Aortic smooth muscle cell (primary cell): ENCODE measurements at places on chromosomes 4 and X. TPM values are rescaled to one million over a fixed set of nuclear protein-coding genes. Genes with fewer than 3 reads are reported as not detected.

MAGEB17 gene
- total RNA-seq = not detected in 2 replicates

INTS6L gene
- 2.5 and 3.1 TPM in 2 replicates for total RNA-seq

ATOH1 gene
- not detected in 2 replicates for total RNA-seq

UGT2B15 gene
- not detected in 2 replicates for total RNA-seq

MAGEA6 gene
- total RNA-seq = not detected in 2 replicates

MND1 gene
- 5.1 and 6.9 TPM in 2 replicates for total RNA-seq

FBXW7 gene
- 85.1 and 100 TPM in 2 replicates for total RNA-seq

TMSB15B gene
- total RNA-seq = 1.6 and 1.8 TPM in 2 replicates

JAKMIP1 gene
- total RNA-seq = not detected in 2 replicates

IL13RA1 gene
- total RNA-seq = 58.4 and 93.0 TPM in 2 replicates

EDA gene
- total RNA-seq = 0.62 and 0.79 TPM in 2 replicates

XPNPEP2 gene
- not detected in 2 replicates for total RNA-seq

PHKA1 gene
- 11.1 and 13.9 TPM in 2 replicates for total RNA-seq

LRIT3 gene
- under 0.01 TPM in 1 of 2 replicates, not detected in the other for total RNA-seq

WDR17 gene
- 0.26 and 0.93 TPM in 2 replicates for total RNA-seq

MAGEB2 gene
- total RNA-seq = not detected in 2 replicates

CNKSR2 gene
- 1.5 and 2.9 TPM in 2 replicates for total RNA-seq

ADH6 gene
- 0.12 TPM in 1 of 2 replicates, not detected in the other for total RNA-seq

MAGEA1 gene
- total RNA-seq = not detected in 2 replicates

CXCL13 gene
- total RNA-seq = not detected in 2 replicates

EPGN gene
- total RNA-seq = 5.0 and 7.7 TPM in 2 replicates

NHS gene
- 6.8 and 7.5 TPM in 2 replicates for total RNA-seq

GAGE12E gene
- total RNA-seq = not detected in 2 replicates

CT45A8 gene
- total RNA-seq = not detected in 2 replicates

GC gene
- total RNA-seq = not detected in 2 replicates

SLC49A3 gene
- 2.2 and 8.6 TPM in 2 replicates for total RNA-seq

BEX2 gene
- total RNA-seq = 0.68 and 0.79 TPM in 2 replicates

MAGEA9B gene
- 0.06 TPM in 1 of 2 replicates, not detected in the other for total RNA-seq

DMD gene
- total RNA-seq = 18.1 and 23.9 TPM in 2 replicates

CD38 gene
- under 0.01 TPM in 2 replicates for total RNA-seq

FAM9B gene
- not detected in 2 replicates for total RNA-seq

PCDH10 gene
- total RNA-seq = 26.4 and 50.9 TPM in 2 replicates

NKX3-2 gene
- 0.06 TPM in 1 of 2 replicates, not detected in the other for total RNA-seq
